Dorsolateral prefrontal cortex (tissue), 122 donors: ENCODE measurements at places on chromosomes 5 and 9.

- peak; percentile 2 for DNase-seq
Observed at GRCh38 chr9:135342206-135343130, 137.1 kb upstream of the PPP1R26 start.

- no peak for DNase-seq
Observed at GRCh38 chr5:157652377-157652692, at the start of gene SOX30. SOX30 (minus strand) TSS chr5:157652438; CDS start chr5:157652078, 360 bp downstream.

GRCh38 chr5:126300293-126300692 is 122.9 kb upstream of the GRAMD2B start:
- no peak for DNase-seq

DNA sequence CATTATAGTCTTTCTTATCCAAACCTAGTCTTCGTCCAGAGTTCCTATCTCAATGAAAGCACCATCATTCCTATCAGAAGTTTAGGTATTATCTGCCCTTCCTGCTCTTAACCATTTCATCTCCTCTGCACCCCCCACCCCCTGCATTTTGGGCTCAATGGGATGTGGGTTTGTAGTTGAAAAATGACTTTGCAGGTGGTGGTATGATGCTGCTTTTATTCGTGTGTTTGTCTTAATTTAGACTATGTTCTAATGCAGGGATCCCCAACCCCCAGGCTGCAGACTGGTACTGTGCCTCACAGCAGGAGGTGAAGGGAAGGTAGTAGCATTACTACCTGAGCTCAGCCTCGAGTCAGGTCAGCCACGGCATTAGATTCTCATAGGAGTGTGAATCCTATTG is 49.4 kb upstream of the ZNF608 start:
- no peak for DNase-seq

- DNase-seq = no peak
Observed at GRCh38 chr5:34742061-34742460, 85.9 kb downstream of the RAI14 start.

- no peak for DNase-seq
Observed at GRCh38 chr9:90033028-90033650, 428.3 kb downstream of the GADD45G start.

DNA sequence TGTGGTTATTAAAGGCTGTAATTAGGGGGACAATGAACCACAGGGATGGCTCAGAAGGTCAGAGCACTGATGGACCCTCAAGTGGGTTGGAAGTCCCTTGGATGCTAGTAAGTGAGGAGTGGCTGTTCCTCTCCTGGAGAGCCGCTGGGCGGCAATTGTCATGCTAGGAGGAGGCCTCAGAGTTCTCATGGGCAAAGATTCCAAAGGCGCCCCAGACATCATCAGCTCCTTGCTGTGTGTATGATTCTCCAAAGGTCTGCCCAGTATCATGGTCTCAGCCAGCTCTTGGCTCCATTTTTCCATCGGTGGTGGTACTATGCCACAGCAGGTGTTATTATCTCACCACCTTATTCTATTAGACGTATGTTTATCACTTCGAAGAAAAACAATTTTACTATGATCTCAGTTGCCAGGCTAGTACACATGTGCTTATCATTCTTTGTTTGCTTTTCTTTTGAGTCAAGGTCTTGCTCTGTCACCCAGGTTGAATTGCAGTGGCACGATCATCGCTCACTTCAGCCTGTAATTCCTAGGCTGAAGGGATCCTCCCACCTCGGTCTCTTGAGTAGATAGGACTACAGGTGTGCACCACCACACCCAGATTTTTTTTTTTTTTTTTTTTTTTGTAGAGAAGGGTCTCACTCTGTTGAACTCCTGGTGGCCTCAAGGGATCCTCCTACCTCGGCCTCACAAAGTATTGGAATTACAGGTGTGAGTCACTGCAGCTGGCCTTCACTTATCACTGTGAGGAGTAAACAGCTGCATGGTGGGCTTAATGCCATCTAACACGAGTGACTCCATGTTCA is 46.8 kb downstream of the EXOSC2 start:
- no peak for DNase-seq

- peak; percentile 35 for DNase-seq
Observed at GRCh38 chr9:138099803-138100598, 222.4 kb downstream of the CACNA1B start.

DNA sequence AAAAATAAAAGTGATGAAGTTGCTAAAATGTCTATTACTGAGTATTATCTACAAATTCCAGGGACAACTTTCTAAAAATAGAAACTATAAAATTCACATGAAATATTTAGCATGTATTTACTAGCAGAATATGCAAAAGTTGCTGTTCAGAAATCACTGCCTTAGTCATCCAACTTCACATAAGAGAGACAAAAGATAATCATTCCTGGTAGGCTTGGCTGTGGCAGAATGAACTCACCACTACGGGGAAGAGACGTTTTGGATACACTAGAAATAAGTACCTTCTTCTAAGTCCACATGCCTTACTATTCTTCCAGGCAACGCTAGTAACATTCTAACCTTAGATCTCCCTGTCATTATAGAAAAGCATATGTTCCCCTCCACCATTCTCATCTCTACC is 272.2 kb downstream of the BNC2 start:
- no peak for DNase-seq

- DNase-seq = no peak
Observed at GRCh38 chr9:73683862-73684591, 532.4 kb downstream of the ANXA1 start.

- no peak for DNase-seq
Observed at GRCh38 chr9:123689701-123690428, 240.1 kb downstream of the DENND1A start.

GRCh38 chr5:76165711-76166374 is 82.7 kb downstream of the SV2C start:
- no peak for DNase-seq

GRCh38 chr9:14908295-14909180 is 1.7 kb downstream of the FREM1 start:
- no peak for DNase-seq

- no peak for DNase-seq
Observed at GRCh38 chr5:149002053-149002452, 60.8 kb downstream of the SH3TC2 start.

DNA sequence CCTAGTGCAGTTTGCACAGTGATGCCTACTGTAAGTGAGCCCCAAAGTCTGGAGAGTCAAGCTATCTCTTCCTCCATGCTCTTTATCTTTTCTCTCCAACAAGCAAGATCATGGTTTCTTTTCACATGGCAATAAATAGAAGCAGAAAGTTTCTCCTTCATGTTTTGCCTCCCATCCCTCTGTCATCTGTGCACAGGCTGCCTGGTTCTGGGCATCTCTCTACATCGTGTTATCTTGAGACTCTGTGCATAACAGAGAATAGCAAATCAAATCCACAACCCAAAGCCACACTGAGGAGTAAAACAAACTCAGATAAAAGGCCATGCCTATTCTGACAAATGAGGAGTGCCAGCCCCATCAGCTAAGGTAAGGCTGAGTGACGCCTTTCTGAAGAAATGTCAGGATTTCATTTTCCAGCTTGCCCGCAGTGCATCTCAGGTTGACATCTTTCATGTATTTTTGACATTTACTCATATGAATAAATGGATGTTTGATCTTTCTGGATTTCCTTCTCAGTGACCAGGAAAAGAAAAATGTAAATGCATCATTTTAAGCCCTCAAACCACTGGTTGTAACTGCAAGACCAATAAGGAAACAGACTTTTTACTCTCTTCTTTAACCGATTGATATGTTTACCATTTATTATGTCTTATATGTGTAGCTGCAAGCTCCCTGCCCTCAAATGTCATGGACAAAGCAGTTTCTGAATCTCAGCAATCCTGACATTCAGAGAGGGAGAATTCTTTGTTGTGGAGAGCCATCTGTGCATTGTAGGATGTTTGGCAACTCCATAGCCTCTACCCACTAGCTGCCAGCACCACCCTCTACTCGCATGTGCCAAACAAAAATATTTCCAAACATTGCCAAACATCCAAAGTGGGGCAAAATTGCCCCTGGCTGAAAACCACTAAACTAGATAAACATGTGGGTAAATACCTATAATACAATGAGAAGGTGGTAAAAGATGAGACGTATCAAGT is 49.2 kb upstream of the ACO1 start:
- no peak for DNase-seq

DNA sequence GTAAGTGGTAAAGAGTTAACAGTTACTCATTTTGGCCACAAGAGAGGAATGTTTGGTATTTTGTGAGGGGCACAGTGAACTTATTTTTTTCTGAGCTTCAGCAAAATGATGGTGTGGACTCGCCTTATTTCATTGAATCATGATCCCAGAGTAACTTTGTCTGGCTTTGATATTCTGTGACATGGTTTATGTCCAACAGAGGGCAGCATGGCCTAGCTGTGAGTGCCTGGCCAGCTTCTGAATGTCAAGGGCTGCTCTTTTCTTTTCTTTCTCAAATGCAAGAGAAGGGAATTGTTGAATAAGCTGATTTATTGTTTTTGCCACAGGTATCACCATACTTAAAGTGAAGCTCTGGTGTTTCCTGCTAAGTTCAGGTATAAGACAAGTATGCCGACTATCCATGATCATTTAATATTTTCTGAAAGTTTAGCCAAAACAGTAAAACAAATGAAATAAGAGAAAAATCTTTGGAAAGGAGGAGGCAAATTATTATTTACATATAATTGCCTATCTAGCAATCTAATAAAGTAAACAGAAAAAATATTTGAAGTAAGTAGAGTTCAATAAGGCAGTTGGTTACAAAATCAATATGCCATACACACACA is 31.7 kb downstream of the MRPL22 start:
- peak; percentile 60 for DNase-seq

GRCh38 chr9:7844242-7844641 is 44.7 kb upstream of the DMAC1 start:
- DNase-seq = no peak

DNA sequence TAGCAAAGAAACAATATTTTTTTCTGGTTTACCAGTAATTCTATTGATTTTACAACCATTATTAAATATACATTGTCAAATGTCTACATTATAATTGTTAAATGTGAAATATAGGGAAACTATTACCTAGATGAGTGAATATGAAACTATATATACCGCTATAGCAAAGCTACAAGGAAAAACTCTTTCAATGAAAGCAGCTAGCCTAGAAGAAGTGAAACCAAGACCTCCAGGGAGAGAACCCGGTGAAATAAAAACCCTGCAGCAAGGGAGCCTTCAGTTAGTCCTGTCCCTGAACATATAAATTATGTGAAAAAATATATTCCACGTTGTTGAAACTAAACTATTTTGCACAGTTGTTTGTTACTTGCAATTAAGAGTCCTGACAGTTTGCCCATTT is 913.1 kb downstream of the EFNA5 start:
- DNase-seq = no peak

DNA sequence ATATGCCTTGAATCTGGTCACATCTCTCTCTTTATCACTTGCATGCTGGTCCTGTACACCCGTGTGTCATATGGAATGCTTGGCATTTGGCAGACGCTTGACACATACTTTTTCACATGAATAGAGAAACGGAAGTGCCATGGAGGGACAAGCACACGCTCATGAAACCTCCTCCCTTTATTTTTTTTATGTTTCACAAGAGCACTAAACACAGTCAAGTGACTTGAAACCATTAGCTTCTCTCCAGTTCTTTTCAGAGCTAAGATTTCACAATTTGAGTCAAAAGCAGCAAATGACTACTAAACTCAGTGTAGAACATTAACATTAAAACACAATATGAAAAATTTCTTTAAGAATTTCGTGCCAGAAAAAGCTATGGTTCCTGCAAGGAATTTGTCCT is 151.1 kb downstream of the DOCK2 start:
- DNase-seq = no peak

GRCh38 chr5:35903631-35904203 is 34.7 kb downstream of the CAPSL start:
- no peak for DNase-seq

DNA sequence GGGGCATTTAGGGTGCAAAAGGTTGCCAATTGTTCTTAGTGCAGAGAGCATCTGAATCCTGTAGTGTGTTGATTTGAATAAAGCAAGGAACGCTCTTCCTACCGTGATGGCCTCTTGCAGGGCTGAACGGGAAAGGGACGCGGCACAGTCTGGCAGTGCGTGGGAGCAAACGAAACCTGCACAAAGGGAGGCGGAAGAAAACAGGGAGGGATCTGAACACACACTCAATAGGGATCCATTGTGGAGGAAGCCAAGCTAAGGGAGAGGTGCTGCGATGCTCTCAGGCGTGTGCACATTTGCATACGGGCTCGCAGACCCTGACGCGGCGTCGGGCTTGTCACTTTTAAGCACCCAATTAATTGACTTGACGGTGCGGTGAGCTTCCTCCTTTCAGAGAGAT is 414.0 kb upstream of the IRX1 start:
- DNase-seq = no peak

- no peak for DNase-seq
Observed at GRCh38 chr5:139549162-139549894, 11.8 kb upstream of the UBE2D2 start.

DNA sequence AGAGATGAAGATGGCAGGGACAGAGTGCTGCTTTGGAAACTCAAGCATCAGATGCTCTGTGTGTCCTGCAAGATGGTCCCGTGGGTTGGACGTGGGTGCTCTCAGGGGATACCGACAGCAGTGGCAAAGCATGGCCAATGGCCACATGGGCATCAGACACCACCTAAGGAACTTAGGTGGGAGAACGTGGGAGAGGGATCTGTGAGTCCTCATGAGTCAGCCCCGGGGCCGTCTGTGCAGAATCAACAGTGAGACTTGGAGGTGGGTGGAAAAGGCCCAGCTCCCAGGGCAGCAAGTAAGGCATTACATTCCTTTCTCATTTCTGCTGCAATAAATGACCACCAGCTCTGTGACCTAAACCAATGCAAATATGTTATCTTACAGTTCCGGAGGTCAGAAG is 77.0 kb downstream of the RAD23B start:
- peak; percentile 37 for DNase-seq

GRCh38 chr5:101425339-101425859 is 522.3 kb upstream of the ST8SIA4 start:
- no peak for DNase-seq

DNA sequence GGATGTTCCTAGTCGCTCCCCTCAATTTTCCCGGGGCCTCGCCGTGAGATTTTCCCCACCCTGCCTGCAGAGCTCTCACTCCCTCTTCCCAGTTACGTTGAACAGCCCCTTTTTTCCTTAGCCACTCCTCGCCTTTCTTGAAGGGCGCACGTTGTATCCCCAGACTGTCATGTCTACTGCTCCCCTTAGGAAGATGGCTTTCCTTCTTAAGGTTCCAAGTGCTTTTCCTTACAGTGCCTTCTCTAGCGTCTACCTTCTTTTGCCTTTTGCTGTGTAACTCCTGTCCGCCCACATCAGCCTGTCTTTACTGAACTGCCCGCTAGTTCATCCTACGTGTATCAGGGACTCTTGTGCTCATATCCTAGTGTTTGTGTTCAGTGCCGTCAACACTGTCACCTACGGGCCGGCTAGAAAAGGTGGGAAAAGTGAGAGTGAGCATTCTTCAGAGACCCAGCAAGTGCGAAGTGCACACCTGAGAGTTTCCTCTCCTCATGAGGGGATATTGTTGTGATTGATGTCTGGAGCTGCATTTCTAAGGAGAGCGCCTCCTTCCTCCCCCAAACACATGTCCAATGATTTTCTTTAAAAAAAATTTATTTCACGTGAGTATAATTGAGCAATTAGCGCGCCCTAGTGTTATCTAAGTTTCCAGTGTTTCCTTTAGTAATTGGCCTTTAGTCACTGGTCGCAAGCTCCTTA is 764 bp downstream of the CAMLG start:
- DNase-seq = no peak

GRCh38 chr5:112514111-112514510 is 95.0 kb upstream of the EPB41L4A start:
- no peak for DNase-seq

- DNase-seq = no peak
Observed at GRCh38 chr9:105385381-105385985, 62.4 kb upstream of the FSD1L start.
